ENCODE measurements at places on chromosomes 6 and 20.

GRCh38 chr20:44354979-44355497 lies 461 bp upstream of the HNF4A start:
- no peak for DNase-seq

DNA sequence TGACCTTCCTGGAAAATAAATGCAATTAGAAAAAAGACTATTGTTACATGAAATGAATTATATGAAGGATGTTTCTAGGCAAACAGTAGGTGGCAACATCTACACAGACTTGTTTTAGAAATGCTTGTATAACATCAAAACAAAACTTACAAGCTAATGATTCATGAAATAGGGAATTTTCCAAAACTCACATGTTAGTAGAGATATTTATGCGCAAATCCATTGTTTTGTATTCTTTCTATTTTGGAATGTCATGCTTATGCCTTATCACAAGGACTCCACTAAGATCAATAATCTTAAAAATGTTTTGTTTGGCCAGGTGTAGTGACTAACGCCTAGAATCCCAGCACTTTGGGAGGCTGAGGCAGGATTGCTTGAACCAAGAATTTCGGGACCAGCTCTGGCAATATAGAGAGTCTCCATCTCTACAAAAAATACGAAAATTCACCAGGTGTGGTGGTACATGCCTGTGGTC lies 32.3 kb upstream of the LGSN start:
- peak; percentile 28 for DNase-seq

DNA sequence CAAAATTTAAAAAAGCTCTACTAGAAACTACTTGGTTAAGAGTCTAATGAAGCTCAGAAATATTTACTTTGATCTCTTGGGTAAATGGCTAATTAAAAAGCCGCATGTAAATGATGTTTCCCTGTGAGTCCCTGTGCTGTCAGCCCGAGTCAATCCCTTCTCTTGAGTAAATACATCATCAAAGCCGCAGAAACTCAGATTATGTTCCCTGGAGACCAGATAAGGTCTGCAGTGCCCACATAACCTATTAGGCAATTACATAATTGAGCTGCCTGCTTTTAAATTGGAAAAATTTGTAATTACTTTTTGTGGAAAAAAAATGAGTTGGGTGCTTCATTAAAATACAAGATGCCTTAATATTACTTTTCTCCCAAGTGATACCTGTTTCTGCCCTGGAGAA lies 83.1 kb downstream of the KIZ start:
- no peak for DNase-seq

- DNase-seq, result no peak
Measured at GRCh38 chr20:14576196-14576877, 238.9 kb upstream of the FLRT3 start.

DNA sequence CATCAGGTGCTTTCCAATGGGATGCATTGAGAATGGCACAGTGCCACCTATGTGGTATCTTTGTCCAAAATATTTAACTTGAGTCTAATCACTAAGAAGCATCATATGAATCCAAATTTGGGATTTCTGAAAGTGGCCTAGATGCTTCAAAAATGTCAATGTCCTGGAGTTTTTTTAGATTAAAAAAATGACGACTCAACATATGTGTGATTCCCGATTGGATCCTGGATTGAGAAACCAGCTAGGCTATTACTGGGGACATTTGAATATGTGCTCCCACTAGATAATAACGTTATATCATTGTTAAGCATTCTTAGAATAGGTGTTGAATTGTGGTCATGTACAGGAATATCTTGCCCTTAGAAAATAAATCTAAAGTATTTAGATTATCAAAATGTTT lies 189.2 kb downstream of the TBXT start:
- no peak for DNase-seq

DNA sequence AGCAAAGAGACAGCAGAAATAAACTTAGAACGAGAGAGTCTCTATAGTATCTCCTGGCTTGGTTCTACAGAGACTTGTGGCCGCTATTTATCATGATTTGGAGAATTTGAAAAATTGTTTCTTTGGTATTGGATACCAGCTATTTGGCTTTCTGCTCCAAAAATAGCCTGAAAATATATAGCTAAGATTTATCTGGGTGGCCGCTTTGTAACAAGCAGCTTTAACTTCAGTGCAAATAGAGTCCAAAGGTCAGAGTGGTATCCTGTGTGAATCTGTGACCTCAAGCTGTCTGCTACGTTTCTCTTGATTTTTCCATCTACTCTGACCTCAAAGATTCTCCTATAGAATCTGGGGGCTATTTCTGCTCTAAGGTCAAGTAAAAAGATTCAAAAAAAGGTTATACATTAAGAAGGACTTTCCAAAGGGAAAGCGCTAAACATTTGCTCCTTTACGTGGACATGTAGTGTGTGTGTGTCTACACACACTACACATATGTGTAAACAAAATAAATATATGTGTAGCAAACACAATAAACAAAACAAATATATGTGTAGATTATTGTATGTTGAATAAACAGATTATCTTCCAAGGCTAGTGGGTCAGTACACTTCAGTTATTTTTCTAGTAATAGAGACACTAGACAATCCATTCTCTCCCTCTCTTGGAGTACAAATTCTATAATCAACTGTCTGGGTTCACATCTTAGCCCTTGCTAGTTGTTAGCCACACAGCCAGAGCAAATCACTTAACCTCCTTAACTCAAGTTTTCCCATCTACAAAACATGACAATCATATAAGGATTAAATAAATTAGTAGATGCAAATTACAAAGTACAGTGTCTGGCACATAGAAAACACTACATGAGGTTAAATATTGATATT lies 40.8 kb downstream of the CHD6 start:
- DNase-seq, result no peak

DNA sequence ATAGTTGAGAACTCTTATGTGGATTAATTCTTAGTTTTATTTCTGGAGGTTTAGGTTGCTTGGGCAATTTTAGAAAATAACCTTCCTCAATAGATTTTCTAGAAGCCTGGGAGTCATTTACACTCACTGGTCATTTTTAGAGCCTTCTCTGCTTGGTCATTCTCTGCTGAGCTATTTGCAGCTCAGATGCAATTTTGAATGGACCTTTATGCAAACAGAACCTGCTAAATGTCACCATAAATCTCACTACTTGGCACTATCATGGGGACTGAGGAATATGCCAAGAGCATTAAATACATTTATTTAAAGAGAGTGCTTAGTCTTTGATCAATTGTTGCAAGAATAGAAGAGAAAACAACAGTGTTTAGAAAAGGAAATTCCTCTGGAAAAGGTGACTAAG lies 154.0 kb downstream of the CLVS2 start:
- no peak for DNase-seq

DNA sequence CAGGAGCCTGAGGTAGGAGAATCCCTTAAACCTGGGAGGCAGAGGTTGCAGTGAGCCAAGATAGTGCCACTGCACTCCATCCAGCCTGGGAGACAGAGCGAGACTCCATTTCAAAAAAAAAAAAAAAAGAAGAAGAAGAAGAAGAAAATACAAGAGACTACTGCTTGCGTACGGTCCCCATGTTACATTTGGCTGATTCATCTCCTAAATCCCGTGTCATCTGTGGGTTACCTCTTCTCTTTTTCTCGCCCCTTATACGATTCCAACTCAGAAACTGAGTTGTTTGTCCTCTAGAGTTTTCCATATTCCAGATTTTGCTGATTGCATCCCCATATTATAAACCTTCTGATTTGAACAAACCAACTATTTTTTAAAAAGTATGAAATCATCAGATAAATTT lies 62.4 kb upstream of the NELFCD start:
- DNase-seq, result no peak

DNA sequence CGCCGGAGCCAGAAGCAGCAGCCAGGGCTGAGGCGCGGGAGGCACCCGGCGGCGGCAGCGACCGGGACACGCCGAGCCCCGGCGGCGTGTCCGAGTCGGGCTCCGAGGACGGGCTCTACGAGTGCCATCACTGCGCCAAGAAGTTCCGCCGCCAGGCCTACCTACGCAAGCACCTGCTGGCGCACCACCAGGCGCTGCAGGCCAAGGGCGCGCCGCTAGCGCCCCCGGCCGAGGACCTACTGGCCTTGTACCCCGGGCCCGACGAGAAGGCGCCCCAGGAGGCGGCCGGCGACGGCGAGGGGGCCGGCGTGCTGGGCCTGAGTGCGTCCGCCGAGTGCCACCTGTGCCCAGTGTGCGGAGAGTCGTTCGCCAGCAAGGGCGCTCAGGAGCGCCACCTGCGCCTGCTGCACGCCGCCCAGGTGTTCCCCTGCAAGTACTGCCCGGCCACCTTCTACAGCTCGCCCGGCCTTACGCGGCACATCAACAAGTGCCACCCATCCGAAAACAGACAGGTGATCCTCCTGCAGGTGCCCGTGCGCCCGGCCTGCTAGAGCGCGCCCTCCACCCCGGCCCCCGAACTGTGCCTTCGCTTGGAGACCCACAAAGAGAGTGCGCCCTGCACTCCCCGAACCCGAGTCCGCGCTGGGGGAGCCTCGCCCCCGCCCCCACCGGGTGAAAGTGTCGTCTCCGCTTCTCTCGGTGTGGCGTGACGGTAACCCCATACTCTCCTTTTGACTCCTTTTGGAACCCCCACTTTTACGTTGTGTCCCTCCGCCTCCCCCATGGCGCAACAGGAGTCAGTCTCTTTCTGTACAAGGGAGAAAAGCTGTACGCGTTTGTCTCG lies 1.6 kb downstream of the INSM1 start:
- peak; percentile 55 for DNase-seq

DNA sequence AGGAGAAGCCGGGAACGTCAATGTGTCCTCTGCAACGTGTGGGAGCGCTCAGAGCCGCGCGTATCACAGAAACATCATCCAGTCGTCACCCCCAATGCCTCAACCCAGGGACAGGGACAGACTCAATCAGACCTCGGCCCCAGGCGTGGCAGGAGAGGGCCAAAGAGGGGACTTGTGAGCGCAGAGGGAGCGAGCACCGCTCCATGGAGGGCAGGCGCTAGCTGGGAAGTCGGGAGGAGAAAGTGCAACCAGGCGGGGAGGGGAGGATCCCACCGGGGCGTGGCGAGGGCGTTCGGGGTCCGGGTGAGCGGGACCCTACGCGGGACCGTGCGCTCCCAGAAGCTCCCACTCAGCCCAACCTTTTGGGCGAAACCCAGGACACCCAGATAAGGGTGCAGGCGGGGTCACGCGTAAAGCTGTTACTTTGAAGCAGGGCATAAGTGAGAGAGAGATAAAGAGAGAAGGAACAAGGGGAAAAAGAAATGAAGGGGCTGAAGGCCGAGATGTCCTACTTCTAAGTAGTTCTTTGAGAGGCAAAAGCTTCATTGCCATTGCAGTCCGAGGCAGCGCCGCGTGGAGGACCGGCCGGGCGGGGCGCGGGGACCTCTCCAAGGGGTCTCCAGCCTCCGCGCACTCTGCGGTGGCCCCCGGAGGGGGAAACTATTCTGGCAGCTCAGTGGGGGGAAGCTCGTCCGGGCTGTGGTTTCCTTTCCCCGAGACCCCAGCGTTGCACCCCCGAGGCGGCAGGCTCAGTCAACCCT lies 862 bp upstream of the SOBP start:
- peak; percentile 56 for DNase-seq

GRCh38 chr6:13411484-13411883 lies 75.9 kb downstream of the GFOD1 start:
- DNase-seq, result no peak

DNA sequence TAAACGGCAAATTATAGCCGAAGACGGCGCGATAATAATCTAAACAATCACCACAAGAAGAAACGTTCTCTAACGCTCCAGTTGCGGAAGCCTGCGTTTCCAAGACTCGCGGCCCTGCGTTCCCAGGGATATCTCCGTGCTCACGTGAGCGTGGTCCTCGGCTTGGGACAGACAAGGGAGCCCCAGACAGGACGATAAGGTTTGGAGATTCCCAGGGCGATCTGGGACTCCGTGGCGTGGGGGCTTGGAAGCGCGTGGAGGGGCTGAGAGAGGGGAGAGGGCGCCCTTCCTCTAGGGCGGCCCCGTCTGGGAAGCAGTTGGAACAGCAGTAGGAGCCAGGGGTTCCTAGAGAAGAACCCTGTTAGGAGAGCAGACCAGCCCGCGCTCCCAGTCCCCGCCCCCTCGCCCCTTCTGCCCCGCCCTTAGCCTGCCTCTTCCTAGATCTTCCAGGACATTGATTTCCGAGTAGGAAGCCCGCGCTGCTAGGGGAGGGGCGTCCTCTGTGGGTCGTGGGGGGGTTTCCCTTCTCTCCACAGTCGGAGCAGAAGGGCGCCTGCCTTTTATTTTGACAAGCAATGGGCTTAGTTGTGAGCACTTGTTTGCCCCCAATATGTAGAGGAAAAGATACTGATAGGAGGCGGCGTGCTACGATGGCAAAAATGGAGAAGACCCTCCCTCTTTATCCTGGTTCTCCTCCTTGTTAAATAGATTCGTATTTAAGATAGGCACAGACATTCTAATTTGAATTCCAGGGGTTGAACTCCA lies 10.6 kb downstream of the NRN1 start:
- DNase-seq, result no peak

DNA sequence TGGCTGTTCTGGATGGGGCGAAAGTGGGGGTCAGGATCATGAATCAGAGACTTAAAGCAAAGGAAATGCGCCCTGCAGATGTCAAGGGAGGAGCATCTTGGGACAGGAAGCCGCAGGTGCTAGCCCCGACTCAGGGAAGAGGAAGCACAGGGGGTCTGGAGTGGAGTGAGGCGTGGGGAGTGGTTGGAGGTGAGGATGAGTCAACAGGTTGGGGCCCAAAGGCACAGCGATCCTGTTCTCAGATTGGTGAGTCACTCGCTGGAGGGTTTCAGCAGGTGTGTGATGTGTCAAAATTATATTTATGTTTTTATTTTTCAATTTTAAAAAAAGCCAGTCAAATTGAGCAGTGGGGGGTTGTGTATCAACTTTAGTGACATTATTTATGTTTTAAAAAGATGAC lies 19.0 kb downstream of the PACSIN1 start:
- peak; percentile 50 for DNase-seq

- DNase-seq, result no peak
Measured at GRCh38 chr6:54238396-54238795, 69.8 kb upstream of the TINAG start.

- DNase-seq, result no peak
Measured at GRCh38 chr6:90035047-90035723, 140.9 kb downstream of the GJA10 start.

- DNase-seq, result no peak
Measured at GRCh38 chr20:34571753-34572152, 13.2 kb downstream of the MAP1LC3A start.

DNA sequence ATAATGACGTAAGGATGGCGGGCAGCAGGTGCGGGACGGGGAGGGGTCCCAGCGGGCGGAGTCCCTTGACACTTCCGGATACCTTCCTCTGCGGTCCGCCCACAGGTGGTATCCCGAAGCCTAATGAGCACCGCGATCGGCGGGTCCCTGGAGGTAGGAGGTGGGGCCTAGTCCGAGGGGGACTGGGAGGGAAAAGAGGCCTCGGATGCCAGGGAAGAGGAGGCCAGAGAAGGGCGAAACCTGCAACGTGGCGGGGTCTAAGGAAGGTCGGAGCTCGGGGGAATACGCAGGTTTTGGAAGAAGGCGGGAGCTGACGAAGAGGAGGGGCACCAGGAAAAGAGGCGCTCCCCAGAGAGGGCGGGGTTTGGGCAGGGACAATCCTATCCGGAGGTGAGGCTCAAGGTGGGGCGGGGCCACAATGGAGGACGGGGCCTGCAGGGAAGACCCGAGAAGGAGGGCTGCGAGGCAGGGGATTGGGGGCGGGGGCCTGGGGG lies 3.7 kb downstream of the PRSS16 start:
- peak; percentile 87 for DNase-seq

All from GM20000 (cell line).